ENCODE measurements at places on chromosomes 5 and 9.

- no peak for DNase-seq
Measured at GRCh38 chr5:58187432-58188261, 272.2 kb downstream of the PLK2 start.

- no peak for DNase-seq
Measured at GRCh38 chr9:124812441-124812876, 35.5 kb downstream of the OLFML2A start.

DNA sequence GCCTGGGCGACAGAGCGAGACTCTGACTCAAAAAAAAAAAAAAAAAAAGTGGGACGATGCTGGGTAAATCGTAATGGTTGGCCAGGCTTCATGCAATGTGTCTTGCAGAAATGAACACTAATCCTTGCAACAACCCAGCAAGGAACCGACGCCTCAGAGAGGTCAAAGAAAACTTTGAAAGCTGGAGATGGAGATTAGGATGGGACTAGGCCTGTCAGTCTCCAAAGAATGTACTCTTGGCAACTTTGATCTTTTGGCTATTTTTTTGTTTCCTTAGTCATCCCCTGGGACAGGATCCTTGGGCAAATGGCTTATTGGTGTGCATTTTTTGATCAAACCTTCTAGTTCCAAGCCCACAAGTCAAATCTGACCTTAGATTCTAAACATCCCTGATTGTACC, 10.6 kb upstream of the PWWP2A start:
- no peak for DNase-seq

GRCh38 chr5:156245895-156246294, 81.1 kb upstream of the SGCD start:
- DNase-seq: no peak

GRCh38 chr5:177390363-177391300, 6.4 kb downstream of the SLC34A1 start:
- peak; percentile 71 for DNase-seq

DNA sequence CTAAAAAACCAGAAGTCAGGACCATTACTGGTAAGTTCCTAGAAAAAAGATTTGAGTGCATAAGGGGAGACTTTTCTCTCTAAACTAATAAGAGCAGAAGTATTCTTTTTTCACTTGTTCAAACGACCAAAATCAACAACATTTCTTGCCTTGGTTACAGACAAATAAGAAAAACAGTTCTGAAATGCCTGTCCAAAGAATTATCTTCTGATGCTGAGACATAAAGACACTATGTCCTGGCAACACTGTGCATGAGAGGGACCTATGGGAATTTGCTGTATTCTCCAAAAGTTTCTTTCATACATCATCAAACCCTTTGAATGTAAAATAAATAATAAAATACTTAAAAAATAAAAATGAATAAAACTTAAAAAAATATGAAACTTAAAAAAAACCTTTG, 50.4 kb downstream of the ZNF474 start:
- DNase-seq: no peak

- no peak for DNase-seq
Measured at GRCh38 chr9:136497916-136498695, 15.3 kb upstream of the SEC16A start.

DNA sequence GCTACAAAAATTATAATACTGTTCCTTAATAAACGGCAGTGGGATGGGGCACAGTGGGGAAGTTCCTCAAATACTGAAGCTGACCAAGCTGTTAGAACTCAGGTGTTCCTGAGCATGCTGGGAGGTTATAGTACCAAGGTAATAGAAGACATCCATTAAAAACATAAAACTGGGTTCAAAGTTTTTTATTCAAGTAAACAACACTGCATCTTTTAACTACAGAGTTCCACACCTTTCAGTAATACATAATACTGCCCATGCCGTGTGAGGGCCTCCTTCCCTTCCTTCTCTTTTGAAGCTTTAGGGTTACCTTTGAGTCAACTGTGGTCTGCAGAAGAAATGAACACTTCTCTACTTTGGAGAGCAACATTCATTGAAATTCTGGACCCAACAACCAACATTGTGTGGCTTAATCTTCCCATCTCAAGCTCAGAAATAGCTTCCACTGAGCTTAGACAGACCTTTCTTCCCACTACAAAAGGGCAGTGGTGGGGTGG, 43.6 kb downstream of the SERINC5 start:
- no peak for DNase-seq

GRCh38 chr5:116806836-116807235, 232.2 kb upstream of the SEMA6A start:
- DNase-seq: no peak

All from stimulated activated CD4-positive, alpha-beta T cell treated with anti-CD3 and anti-CD28 coated beads, Interleukin-1b, Interleukin-23, amount 100 ng/mL, for 1 hour (primary cell).